CD4-positive, alpha-beta T cell treated with Interleukin-15 for 1 hour (primary cell): ENCODE measurements at places on chromosomes 3 and 15.

- DNase-seq = no peak
Measured at GRCh38 chr3:105323274-105323599, 43.5 kb upstream of the ALCAM start.

DNA sequence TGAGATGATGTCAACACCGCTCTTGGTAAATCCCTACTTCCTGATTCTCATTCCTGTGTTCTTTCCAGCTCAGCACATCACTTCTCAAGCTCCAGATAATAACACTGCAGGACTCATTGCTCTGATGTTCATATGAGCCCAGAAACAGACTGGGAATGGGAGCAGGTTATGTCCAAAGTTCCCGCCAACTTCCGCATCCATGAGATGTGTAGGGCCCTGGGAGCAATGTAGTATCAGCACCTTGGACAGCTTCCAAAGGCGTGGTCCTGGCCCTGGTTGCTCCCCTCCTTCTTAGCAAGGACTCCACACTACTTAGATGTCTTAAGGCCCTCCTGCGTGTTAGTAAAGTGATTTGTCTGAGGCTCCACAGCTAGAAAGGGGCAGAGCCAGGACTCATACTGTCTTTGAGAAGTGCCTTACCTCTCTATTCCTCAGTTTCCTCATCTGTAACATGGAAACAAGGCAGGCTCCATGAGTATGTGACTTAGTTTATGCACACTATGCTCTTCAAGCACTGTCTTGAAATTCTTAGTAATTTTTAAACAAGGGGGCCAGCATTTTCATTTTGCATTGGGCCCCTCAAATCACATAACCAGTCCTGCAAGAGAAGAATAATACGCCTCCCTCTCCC is 27.9 kb upstream of the SLC6A1 start:
- DNase-seq = no peak

DNA sequence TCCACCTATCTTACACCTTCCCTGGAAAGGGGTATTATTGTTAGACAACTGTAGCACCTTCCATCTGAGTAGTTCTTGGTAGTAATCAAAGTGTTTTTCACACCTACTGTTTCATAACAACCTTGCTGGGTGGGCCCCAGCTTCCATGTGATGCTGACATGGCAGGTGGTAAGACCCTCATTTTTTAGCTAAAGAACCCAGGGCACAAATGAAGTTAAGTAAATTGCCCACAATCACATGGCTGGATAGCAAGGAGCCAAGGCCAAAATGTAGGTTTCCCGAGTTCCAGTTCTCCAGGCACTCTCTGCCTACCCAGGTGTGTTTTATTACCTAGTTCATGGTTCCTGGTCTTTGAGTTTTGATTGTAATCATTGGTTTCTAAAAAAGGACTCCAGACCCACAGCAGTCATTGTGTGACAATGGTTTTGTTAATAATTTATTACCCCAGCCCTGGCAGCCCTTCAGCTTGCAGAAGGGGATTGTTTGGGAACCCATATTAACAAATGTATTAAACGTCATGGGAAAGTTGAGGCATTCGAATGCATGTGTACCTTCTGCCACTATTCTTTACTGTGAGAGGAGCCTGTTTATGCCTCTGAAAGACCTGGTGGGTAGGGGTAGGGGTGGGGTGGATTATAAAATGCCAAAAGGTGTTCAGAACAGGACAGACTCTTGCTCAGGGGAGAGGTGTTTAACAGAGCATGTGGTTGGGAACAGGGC is 222.2 kb upstream of the BHLHE40 start:
- no peak for DNase-seq

DNA sequence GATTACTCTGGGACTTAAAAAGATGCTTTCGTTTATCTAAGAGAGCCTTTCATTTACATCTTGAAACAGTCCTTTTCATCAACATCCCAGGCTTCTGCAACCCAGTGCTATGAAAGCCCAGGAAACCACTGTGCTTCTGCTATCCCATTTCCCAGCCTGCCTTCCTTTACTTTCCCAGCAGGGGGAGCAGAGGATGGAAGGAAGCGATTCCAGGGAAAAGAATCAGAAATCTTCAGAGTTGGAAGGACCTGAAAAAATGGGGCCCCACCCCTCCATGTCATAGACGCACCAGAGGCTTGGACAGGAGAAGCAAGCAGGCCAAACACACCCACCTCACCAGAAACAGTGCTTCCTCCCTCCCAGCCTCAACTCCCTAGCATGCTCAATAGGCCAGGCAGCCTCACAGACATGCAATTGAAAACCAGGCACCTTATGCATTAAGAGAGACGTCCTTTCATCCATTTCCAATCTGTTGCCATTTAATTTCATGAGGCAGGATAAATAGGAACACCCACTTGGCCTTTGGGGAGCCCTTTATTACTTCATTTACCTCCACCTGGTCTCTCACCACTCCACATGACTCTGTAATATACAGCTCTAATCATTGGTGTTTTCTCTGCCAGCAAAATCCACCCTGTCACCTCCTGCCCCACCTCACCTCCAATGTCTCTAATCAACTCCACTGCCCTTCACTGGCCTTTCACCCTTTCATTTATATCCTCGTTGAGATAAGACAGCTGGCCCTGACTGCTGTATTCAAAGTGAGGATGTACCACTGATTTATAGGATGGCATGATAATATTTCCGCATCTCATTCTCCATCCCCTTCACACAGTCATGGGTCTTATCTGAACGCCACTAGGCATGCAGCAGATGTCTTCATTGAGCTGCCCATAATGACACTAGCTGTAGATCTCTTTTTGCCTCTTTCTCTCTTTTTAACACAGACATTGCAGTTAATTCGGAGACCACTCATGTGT is 583.9 kb downstream of the NTRK3 start:
- DNase-seq = no peak

DNA sequence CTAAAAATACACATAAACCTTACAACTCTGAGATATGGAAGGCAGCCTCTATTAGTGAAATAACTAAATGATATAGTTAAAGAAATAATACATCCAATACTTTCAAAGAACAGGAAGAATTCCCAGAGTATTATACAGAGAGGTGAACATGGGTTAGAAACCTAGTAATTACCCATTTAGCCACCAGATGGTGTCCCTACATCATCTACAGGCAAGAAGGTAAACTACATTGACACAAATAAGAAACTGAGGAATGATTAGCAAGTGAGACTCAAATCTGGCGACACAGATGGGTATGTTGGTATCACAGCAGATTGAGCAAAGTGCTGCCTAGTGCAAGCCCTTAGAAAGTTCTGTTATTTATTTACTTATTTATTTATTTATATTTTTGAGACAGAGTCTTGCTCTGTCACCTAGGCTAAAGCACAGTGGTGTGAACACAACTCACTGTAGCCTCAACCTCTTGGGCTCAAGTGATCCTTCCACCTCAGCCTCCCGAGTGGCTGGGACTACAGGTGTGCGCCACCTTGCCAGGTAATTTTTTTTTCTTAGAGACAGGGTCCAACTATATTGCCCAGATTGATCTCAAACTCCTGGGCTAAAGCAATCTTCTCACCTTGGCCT is 28.2 kb downstream of the NEK4 start:
- DNase-seq = no peak

GRCh38 chr3:72031581-72031980 is 246.6 kb upstream of the PROK2 start:
- peak; percentile 66 for DNase-seq

- no peak for DNase-seq
Measured at GRCh38 chr15:51310064-51310463, 28.3 kb downstream of the CYP19A1 start.

GRCh38 chr3:55218577-55218976 is 268.5 kb downstream of the WNT5A start:
- DNase-seq = no peak
